ENCODE measurements at places on chromosomes 11 and 22.
A peak's percentile ranks its signal among the peaks of the same experiment; 100 is the strongest.

DNA sequence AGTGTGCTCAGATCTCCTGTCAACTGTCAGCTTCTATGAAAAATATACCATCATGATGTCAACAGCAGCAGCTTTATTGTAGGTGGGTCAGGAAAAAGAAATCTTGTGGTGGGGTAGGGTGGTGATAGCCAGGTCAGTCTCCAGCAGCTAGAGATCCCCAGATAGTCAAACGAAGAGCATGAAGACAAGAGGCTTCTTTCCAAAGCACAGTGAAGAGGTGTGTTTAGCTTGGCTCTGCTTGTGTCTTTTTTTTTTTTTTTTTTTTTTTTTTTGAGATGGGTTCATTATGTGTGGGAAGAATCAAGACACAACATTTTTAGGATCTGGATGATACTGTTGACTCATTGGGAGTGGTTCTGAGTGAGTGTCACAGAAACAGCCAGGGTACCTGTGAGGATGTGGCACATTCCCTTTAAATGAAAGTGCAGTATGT, 1075.5 kb downstream of the NTM start:
- DNase-seq: no peak

- no peak for DNase-seq
Measured at GRCh38 chr11:3052109-3052479, 5.1 kb downstream of the CARS1 start.

DNA sequence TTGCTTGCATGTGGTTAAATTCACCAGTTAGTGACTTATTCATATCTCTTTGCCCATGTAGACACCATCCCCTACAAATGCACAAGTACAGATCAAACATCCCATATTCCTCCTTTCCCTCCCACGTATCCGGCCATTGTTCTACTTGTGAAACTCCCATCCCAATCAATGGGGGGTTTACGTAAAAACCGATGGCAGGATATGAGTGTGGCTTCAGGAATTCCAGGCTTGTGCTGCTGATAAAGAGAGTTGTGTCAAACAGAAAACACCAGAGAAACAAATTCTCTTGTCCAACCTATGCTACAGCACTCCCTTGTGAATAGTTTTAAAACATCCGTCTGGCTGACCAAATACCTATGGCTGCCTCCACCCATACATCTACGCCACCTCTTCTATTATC, 15.5 kb downstream of the FLI1 start:
- peak; percentile 99 for DNase-seq

- DNase-seq: no peak
Measured at GRCh38 chr11:121553806-121554205, 101.0 kb upstream of the SORL1-AS1 start.

GRCh38 chr11:2041153-2041552, 43.5 kb upstream of the H19 start:
- no peak for DNase-seq

DNA sequence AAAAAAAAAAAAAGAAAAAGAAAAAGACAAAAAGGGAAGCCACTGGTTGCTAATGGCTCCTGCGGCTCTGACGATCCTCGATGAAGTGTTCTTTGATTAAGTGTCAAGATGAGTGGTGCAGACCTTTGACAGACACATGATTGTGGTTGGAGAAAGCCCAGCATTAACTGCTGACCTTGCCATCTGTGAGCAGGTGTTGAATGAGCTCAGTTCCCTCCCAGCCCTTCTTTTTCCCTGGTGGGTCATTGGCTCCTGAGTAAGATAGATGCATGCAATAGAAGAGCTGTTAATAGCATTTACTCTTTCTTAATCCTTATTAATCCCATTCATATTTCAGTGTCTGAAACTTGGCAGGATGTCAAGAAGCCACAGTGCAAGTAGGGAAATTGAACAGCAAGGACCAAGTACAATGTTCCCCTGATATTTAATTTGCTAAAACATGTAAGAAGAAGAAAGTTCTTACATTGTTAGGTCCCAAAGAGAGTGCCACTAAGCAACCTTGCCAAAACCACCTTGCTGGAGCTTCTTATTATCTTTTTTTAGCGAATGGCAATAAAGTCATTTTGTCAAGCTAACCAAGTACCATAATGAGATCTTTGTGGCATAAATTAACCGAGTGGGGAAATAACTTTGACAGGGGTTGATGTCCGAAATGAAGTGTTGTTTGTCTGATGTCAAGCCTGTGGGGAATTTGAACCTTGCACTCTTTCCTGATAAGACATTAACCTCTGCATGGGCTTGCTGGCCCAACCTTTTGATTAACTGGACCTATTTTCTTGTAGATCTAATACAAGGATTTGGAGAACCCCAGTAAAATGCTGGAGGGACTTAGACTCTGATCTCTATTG, 113.7 kb downstream of the PTPRJ start:
- no peak for DNase-seq

DNA sequence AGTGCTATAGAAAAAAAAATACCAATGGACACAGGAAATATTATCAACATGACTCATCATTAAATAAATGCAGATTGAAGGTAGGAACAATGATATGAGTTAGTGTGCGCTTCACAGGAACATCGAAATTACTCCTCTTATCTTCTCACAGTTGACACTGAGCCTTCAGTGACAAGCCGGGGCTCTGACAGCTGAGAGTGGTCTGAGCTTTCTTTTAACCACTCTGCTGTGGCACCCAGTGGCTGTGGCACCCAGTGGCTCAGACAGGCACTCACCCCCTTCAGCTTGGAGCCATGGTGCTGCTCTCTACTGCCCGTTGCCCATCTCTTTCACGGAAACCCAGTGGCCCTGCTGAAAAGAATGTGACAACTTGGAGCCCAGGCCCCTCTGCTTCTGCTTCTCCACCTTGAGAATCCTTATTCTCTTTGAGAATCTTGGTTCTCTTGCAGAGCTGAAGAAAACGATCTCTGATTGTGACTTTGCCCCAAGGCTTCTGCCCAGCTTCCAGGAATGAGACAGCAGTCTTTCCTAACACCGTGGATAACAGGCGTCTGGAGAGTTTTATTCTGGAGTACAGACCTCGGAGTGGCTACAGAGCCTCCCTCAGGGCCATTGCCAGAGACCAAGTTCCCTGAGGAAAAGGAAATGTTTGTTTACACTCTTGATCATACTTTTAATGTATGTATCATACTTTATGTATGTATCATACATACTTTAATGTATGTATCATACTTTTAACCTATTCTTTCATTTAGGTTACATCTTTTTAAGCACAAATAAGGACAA, 37.1 kb upstream of the OR8B8 start:
- DNase-seq: peak; percentile 29

- DNase-seq: no peak
Measured at GRCh38 chr22:20223421-20224255, 44.5 kb downstream of the RTN4R start.

DNA sequence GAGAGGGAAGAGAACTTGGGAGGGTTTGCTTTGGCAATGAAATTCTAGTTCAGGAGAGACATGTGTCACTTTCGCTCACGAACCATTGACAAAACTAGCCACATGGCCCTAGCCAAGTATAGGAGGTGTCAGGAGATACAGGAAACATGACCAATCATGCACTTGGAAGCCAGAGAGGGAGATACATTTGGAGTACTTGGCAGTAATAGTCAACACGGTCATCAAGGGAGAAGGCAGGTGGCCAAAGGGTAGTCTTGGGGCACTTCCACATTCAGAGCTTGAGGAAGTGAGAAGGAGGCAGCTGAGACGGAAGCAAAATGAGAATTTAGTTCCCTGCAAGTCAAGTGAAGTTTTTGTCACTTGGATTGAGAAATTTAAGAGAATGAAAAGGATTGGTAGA, 26.4 kb upstream of the KIRREL3 start:
- DNase-seq: no peak

- no peak for DNase-seq
Measured at GRCh38 chr11:63896071-63896470, 20.9 kb downstream of the RCOR2 start.

GRCh38 chr22:47928631-47929030, 1166.2 kb downstream of the TBC1D22A start:
- DNase-seq: no peak

DNA sequence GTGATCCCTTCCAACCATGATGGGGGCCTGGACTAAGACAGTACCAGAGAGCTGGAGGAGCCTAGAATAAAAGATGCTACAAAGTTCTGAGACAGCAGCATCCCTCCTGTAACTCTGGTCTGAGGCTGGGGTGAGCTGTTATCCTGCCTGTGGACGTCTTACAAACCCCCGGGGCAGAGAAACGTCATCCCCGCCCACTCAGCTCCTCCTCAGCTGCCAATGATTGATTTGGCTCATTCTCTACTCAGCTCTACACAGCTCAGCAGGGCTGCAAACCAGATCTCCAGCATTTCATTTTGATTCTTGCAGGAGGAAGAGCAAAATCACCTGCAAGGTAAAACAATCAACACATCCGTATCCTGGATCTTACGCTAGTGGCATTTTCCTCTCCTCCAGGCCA, 55.5 kb downstream of the CSNK2A3 start:
- DNase-seq: no peak

DNA sequence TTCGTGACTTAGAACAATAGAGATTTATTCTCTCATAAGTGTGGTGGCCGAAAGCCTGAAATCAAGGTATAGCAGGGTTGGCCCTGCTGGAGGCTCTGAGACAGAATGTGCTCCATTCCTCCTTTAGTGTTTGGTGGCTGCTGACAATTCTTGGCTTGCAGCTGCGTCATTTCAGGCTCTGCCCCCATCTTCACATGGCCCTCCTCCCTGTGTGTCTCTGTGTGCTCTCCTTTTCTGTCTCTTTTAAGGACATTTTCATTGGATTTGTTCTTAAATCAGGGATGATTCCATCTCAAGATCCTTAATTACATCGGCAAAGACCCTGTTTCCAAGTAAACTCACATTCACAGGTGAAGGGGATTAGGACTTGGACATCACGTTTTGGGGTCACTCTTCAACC, 10.2 kb upstream of the APOL6 start:
- no peak for DNase-seq

GRCh38 chr11:91536366-91536765, 688.3 kb upstream of the FAT3 start:
- DNase-seq: no peak

GRCh38 chr11:122082205-122082604, 33.8 kb downstream of the BLID start:
- no peak for DNase-seq

DNA sequence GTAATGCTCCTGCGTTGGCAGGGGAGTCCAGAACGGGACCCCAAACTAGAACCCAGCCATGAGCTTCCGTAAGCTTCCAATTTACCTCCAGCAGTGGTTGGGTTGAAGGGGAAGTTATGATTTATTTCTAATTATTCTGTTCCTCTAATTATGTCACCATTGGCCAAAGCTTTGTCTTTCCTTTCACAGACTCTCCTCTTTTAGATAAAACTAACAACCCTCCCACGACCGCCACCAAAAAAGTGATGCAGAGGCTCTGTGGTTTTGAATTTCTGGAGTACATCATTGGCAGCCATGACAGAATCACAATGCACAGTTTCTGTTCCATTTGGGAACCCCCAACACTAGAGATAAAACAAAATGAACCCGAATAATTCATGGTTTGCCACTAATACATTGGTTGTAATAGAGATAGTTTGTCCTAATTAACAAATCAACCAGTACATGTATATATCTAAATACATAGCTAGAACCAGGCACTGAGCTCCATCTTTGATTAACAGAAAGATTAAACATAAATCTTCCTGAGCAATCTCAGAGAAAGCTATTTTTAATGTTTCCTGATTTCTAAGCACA, 64.3 kb downstream of the ETS1 start:
- DNase-seq: no peak
